Type B pancreatic cell (in vitro differentiated cells): ENCODE measurements at places on chromosomes 6 and 20.

DNA sequence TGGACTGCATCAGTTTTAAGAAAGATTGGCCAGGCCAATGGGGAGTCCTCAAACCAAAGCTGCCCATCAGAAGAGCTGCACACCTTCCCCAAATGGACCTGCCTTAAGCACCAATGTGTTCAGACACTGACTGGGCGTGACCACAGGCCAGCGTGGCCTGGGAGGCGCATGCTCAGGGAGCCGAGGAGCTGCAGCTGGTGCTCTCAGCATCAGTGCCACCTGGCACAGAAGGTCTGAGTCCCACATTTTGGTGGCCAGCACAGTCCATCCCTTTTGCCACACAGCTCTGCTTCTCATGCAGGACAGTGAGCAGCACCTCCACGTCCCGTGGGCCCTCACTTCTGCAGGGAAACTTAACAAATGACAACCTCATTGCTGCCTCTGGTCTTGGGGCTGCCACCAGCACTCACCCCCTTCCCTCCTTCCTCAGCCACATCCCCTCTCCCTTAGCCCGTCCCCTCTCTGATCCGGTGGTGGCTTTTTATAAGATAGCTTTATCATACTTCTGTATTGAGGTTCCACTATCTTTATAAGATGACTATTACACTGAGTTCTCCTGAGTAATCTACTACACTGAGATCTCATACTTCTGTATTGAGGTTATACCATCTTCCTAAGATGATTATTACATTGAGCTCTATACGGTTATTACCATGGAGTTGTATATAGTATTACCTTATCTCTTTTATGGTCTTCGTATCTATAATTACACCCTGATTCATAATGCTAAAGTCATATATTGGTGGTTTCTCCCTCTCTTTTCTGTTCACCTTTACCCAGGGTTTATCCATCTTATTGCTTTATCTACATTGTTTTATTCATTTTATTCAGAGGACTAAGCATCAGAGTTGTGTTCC lies 109.1 kb downstream of the TOX2 start:
- no peak overlapping the region for H3K4me3 ChIP-seq
- peaks cover 29% of the 10 kb centered on the region for H3K27me3 ChIP-seq
- DNase-seq, result no peak
- H3K27ac ChIP-seq, result no peak overlapping the region

DNA sequence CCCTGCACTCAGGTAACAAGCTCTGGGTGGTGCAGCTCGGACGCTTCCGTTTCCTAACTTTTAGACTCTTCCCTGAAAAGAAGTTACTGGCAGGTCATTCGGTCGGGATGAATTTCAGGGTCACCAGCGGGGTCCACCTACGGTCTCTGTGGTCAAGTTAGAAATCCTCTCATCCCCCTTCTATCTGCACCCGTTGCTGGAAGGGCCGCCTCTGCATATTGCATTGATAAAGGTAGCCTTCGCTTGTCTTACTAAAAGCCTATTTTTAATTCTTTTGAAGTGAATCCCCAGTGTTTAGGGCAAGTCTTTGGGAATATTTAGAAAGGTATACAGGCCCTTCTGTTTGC lies 47.3 kb downstream of the LRRN4 start:
- peak overlapping the region; percentile 25 for H3K27ac ChIP-seq
- H3K27me3 ChIP-seq, result no peaks in the 10 kb centered on the region
- peak overlapping the region; percentile 86 for H3K4me3 ChIP-seq
- H3K36me3 ChIP-seq, result peaks cover 4% of the 10 kb centered on the region
- H3K4me1 ChIP-seq, result peaks cover 9% of the 10 kb centered on the region
- DNase-seq, result no peak

- no peaks in the 10 kb centered on the region for H3K27me3 ChIP-seq
- no peak for DNase-seq
- H3K4me1 ChIP-seq, result no peaks in the 10 kb centered on the region
- no peak overlapping the region for H3K27ac ChIP-seq
- peaks cover 47% of the 10 kb centered on the region for H3K36me3 ChIP-seq
- no peak overlapping the region for H3K4me3 ChIP-seq
Observed at GRCh38 chr6:139173172-139173571, 38.3 kb downstream of the HECA start.

GRCh38 chr6:89410231-89410761 lies 1.8 kb downstream of the RRAGD start:
- H3K27me3 ChIP-seq, result peaks cover 41% of the 10 kb centered on the region
- no peak for DNase-seq
- peaks cover 3% of the 10 kb centered on the region for H3K36me3 ChIP-seq
- no peak overlapping the region for H3K27ac ChIP-seq
- peak overlapping the region; percentile 90 for H3K4me3 ChIP-seq

GRCh38 chr6:27617046-27617687 lies 144.3 kb upstream of the ZNF184 start:
- H3K27ac ChIP-seq, result peak overlapping the region; percentile 82
- H3K4me1 ChIP-seq, result no peaks in the 10 kb centered on the region
- no peak for DNase-seq
- peaks cover 14% of the 10 kb centered on the region for H3K27me3 ChIP-seq
- H3K36me3 ChIP-seq, result no peaks in the 10 kb centered on the region

DNA sequence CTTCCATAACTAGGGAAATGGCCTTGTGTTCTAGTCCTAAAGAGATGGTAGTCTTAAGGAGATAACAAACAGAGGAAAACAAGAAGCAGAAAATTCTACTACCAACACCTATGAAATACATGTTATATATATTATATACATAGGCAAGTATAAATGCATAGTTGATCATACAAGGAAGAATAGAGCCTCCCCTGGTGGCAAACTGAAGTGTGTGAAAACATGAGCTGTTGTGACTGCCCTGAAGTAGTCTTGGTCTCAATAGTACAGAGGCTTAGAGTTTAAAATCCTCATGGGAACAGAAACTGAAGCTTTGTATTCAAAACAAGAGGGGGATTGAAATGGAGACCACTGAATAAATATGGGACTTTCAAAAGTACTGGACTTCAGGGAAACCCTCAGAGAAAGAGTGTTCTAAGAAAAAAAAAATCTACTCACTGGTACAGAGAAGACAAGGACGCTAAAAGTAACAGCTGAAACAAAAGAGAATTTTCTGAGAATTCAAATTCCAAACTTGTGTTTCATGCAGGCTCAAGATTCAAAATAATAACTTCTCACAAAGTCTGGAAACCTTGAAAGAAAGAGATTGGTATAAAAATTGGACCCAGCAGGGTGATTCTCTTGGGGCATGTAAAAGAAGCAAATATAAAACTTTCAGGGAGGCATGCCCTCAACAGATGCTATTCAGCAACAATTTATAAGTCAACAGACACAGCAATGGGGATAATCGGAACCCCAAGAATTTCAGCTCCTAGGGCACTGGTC lies 59.7 kb upstream of the SAMD3 start:
- H3K27me3 ChIP-seq, result no peaks in the 10 kb centered on the region
- no peaks in the 10 kb centered on the region for H3K36me3 ChIP-seq
- no peak for DNase-seq
- H3K4me3 ChIP-seq, result no peak overlapping the region
- H3K27ac ChIP-seq, result no peak overlapping the region

DNA sequence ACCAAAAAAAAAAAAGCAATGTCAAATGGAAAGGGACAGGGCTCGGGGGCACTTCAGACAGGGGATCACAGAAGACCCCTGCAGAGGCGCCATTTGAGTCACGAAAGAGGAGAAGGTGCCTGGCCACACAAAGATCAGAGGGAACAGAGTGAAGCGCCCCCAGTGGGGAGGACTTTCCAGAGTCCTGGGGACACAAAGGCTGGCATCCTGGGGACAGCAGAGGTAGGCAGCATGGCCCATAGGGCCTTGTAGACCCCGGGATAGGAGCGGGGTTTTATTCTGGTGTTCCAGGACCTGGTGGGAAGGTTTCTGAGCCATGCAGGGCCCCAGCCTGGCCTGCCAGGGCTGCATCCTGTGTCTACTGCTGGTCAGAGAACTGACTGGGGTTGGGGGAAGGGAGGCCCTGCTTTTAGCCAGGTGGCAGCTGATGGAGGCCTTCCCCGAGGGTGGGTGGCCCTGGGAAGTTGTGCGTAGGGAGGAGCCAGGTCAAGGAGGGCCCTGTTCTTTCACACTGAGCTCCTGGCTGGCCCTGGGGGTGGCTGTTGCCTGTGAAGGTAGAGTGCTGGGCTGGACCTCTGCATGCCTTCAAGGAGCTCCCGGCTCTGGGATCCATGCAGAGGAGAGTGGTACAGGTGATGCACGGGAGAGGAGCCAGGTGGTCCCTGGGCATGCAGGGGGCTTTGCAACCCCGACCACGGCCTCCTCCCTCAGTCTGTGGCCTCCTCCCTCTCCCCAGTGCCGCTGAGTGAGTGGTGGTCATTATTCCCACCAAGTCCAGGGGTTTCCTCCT lies 117.9 kb downstream of the CDH4 start:
- peaks cover 11% of the 10 kb centered on the region for H3K4me1 ChIP-seq
- no peak for DNase-seq
- H3K36me3 ChIP-seq, result no peaks in the 10 kb centered on the region
- H3K27me3 ChIP-seq, result peaks cover 9% of the 10 kb centered on the region

DNA sequence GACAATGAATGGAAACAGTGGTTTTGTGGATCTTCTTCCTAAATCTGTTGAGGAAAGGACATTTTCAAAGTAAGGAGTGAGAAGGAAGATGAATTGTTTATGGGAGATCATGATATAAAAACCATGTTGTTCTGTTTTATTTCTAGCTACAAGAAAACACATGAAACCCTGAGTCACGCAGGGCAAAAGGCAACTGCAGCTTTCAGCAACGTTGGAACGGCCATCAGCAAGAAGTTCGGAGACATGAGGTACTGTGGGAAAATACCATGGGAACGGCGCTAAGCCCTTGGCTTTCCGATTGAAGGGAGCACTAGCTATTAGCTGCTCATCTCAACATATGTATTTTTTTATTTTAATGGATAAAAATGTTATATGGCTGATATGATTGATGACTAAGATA lies 53.6 kb downstream of the HDDC2 start:
- no peak overlapping the region for H3K4me3 ChIP-seq
- H3K27ac ChIP-seq, result no peak overlapping the region
- peaks cover 32% of the 10 kb centered on the region for H3K4me1 ChIP-seq
- H3K27me3 ChIP-seq, result no peaks in the 10 kb centered on the region

- H3K27ac ChIP-seq, result no peak overlapping the region
- H3K4me3 ChIP-seq, result no peak overlapping the region
- no peak for DNase-seq
- no peaks in the 10 kb centered on the region for H3K27me3 ChIP-seq
- H3K36me3 ChIP-seq, result no peaks in the 10 kb centered on the region
Observed at GRCh38 chr6:98137391-98137790, 697.0 kb upstream of the POU3F2 start.
